Karpas-422 (cell line): ENCODE measurements at places on chromosomes 12 and 14.

- no peak for DNase-seq
Measured at GRCh38 chr14:104009297-104009696, 67.0 kb upstream of the RD3L start.

- DNase-seq = no peak
Measured at GRCh38 chr14:35456261-35456660, 51.7 kb upstream of the NFKBIA start.

DNA sequence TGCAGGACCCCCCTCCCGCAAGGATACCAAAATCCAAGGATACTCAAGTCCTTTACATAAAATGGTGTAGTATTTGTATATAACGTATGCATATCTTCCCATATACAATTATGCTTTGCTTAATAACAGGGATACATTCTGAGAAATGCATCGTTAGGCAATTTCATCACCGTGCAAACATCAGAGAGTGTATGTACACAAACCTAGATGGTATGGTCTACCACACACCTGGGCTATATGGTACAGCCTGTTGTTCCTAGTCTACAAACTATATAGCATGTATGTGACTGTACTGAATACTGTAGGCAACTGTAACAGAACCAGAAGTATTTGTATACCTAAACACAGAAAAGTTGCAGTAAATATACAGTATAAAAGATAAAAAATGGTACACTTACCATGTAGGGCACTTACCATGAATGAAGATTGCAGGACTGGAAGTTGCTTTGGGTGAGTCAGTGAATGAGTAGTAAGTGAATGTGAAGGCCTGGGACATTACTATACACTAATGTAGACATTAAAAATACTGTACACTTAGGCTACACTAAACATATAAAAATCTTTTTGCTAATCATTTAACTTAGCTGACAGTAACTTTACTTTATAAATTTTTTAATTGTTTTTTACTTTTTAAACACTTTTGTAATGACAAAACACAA lies 141.1 kb downstream of the SLC41A2 start:
- DNase-seq = no peak

DNA sequence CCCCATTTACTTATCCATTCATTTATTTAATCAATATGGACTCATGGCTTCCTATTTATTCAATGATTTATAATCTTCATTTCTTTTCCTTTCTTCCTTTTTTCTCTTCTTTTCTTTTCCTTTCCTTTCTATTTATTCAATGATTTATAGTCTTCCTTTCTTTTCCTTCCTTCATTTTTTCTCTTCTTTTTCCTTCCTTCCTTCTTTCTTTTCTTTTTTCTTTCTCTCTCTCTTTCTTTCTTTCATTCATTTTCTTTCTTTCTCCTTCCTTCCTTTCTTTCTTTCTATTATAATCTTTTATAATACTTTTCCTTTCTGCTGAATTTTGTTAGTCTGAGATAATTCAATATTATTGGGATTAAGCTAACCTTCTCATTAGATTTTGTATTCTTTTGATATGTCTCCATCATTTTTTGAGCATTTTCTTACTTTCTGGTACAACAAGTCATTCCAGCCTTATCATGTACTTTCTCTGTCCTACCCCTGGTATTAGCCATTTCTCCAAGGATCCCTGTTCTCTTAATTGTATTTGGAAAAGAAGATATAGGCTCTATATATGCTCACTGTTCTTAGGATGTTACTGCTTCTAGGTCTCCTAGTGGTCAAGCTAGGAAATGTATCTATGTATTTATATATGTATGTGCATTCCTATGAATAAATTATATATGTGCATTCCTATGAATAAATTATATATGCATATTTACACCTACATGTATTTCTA lies 12.1 kb downstream of the LACRT start:
- peak; percentile 67 for DNase-seq

- peak; percentile 74 for DNase-seq
Measured at GRCh38 chr12:92928421-92928961, 604 bp downstream of the EEA1 start.

DNA sequence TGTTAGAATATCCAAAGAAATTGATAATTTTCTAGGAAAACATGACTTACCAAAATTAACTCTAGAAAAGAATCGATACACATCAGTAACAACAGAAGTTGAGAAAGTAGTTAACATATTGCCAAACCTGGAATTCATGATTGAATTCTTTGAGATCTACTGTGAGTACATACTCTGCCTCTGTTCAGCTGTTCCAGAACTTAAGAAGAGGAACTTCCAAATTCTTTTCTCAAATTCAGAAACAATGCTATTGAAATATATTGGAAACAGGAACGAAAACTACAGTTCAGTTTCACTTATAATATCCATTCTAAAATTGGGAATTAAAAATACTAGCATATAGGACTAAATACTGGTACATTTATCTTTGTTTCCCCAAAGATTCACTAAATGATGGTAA lies 57.9 kb downstream of the MARK3 start:
- DNase-seq = no peak

DNA sequence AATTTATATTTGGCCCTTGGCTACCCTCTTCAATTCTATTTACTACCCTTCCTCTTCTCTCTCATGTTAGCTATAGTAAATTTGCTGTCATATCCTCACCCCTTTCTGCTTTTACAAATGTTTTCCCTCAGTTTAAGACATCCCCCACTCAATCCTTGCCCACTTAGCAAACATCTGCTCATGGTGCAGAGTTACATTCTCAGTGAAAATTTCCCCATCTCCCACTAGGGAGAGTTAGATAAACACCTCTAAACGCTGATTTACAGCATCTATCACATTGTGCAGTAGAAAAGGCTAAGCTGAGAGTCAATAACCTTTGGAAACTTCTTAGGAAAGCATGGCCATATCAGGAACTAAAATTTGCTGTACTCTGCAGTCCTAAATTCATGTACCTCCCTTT lies 69.0 kb downstream of the DENND5B start:
- DNase-seq = no peak

DNA sequence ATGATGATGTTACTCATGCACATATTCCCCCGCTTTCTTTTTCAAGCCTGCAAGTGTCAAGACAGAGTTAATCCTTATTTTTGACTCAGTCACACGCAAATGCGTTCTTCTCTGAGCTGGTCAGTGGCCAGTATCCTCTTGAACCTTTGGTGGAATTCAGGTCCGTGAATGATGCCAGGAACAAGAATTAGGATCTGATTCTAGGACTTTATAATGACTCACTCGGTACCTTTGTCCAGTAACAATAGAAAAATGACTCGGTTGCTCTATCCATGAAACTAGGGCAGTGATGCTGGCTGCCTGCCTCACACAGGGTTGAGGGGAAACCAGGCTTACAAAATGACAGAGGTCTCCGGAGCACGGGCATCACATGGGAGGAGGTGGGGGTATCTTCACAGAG lies 185.8 kb upstream of the NUDT4 start:
- no peak for DNase-seq

DNA sequence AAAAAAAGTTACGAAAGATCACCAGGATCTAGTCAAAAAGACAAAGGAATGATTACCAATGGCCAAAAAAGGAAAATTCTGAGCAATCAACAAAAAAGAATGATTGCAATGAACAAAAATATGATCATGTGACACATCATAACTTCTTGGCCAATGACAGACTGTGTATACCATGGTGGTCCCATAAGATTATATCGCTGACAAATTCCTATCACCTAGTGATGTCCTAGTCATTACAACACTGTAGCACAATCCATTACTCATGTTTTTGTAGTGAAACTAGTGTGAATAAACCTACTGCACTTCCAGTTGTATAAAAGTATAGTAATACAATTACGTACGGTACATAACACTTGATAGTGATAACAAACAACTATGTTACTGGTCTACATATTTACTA lies 12.3 kb downstream of the SEL1L start:
- no peak for DNase-seq

DNA sequence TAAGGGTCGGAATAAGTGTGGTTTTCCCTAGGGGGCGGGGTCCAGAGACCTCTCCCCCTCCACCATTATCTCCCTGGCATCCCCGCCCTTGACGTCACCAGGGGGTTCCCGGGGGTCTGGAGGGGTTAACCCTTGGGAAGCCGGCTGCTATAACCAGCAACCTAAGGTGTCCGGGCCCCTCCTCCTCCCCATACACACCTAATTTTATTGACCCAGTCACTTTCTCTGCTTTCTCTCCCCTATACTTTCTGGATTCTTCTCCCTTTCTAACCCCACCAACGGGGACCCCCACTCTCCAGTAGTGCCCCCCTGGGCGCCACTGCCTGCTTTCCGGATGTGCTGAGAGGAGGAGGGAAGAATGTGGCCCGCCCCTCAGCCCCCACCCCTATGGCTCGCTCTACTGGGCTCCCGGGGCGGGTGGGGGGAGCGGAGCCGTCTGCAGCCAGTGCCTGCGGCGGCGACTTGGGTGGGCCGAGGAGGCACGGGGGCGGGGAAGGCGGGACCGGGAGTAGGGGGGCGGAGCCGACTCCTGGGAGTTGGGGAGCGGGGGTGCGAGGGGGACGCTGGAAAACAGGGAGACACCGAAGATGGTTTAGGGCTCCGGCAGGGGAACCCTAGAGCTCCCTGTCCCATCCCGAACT lies 1.8 kb downstream of the GLI1 start:
- peak; percentile 66 for DNase-seq

GRCh38 chr12:6570264-6570887 lies 2.3 kb upstream of the NOP2 start:
- DNase-seq = peak; percentile 79

GRCh38 chr12:109387425-109388166 lies 39.9 kb downstream of the MYO1H start:
- DNase-seq = peak; percentile 82

GRCh38 chr12:48998497-48999353 lies 450 bp downstream of the DDN start:
- DNase-seq = peak; percentile 69

GRCh38 chr14:89661392-89661791 lies 244.4 kb upstream of the FOXN3 start:
- DNase-seq = no peak

DNA sequence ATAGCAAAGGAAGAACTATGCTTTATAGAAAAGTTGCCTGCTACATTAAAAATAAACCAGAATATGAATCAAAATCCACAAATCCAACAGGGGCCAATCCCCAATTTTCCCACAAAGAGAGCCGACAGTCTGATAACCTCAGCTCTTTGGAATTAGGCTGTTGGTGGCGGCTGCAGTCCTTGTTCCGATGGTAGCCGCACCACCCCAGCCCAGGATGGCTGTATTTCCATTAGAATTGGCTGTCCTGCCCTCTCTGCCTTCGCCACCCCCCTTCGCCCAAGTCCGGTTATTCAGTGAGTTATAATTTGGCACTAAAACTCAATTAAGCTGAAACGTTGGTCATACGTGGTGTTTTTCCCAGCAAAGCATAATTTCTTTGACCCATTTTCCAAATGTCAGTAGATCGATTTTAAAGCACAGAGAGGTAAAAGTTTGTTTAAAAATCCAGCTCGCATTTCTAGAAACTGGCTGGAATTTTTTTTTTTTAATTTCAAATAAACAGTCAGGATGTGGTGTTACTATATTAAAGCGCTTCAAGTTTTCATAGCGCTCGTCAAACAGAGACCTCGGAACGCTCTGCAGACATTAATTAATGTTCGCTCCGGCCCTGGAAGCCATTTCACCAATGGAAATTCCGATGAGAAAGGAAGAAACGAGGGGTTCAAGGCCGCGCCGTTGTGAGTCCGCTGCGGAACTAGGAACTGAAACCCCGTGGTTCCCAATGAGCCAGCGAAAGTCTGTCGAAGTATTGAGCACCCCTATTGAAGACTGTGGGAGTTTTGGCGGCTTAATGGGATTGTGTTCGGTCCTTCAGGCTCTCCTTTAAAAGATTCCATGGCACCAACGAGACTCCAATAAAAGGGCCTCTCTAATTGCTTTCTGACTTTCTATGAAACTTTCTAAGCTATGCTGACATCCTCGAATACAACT lies 104.8 kb upstream of the DIO3 start:
- DNase-seq = no peak

GRCh38 chr14:51424041-51424440 lies 184.0 kb downstream of the TMX1 start:
- no peak for DNase-seq

DNA sequence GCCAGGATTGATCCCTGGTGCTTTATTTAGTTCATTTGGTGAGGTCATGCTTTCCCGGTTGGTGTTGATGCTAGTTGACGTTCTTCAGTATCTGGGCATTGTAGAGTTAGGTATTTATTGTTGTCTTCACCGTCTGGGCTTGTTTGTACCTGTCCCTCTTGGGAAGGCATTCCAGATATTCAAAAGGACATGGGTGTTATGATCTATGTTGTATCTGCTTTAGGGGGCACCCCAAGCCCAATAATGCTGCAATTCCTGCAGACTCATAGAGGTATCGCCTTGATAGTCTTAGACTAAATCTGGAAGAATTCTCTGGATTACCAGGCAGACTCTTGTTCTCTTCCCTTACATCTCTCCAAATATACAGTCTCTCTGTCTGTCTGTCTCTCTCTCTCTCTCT lies 42.1 kb downstream of the AK7 start:
- no peak for DNase-seq

- DNase-seq = no peak
Measured at GRCh38 chr12:77488041-77488620, 342.6 kb upstream of the NAV3 start.

GRCh38 chr14:25349269-25349668 lies 299.3 kb upstream of the STXBP6 start:
- DNase-seq = peak; percentile 12

DNA sequence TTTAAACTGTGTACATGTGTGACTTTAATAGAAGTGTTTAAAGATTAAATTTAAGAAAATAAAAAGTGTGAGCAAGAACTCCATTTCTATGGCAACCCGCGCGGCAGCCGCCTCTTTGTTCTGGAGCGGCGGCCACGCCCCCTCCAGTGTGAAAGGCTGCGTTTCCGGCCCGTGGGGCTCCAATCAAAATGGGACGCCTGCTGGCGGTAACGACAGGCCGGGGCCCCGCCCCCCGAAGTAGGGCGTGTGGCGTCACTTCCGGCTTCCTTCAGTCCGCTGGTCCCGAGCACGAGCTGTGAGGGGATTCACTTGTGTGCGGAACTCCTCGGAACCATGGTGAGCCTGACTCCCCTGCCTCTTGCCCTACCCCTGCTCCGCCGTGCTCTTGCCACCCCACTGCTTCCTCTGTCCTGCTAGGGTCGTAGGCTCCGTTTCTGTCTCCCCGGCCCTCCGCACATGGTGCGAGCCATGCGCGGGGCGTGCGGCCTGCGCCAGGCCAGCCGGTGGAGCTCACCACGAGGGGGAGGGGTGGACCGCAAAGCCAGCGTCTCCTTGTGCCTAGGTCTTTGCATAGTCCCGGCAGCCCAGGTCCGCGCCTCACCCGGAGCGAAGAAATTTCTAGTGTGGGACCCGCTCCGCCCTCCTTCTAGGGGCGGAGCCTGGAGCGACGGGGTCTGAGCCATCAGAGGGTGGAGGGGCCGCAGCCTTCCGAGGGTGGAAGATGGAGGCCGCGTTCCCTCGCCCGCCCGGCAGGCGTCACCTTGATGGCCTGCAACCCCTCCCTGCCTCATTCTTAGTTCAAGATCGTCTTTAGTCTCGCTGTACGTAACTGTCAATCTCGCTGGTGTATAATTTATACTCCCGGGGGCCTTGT lies at the start of gene CCT2:
TSS of gene CCT2 (plus strand) at position 271 of the 874 bp plus-strand sequence. CDS start at position 334, 63 bp downstream.
- peak; percentile 99 for DNase-seq

DNA sequence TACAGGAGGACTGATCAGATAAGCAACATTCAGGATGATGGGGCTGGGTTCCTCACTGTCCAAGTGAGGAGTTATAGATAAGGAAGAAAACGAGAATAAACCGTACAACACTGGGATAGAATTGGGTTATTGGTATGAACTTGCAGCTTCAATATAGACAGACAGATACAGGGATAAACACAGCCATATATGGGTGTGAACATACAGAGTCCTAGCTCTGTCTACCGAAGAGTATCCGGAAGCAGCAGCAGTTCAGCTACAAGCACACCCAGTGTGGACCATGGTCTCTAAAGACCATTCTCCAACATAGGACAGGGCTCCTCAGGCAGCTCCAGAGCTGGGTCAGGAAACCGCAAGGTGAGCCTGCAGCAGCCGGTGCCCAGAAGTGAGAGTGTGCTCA lies 40.8 kb downstream of the CDC42BPB start:
- DNase-seq = no peak
